Psoas muscle (tissue), 8 donors: ENCODE measurements at places on chromosomes 7 and 10.

- DNase-seq = no peak
Measured at GRCh38 chr10:125521721-125522680, 161.0 kb downstream of the TEX36 start.

DNA sequence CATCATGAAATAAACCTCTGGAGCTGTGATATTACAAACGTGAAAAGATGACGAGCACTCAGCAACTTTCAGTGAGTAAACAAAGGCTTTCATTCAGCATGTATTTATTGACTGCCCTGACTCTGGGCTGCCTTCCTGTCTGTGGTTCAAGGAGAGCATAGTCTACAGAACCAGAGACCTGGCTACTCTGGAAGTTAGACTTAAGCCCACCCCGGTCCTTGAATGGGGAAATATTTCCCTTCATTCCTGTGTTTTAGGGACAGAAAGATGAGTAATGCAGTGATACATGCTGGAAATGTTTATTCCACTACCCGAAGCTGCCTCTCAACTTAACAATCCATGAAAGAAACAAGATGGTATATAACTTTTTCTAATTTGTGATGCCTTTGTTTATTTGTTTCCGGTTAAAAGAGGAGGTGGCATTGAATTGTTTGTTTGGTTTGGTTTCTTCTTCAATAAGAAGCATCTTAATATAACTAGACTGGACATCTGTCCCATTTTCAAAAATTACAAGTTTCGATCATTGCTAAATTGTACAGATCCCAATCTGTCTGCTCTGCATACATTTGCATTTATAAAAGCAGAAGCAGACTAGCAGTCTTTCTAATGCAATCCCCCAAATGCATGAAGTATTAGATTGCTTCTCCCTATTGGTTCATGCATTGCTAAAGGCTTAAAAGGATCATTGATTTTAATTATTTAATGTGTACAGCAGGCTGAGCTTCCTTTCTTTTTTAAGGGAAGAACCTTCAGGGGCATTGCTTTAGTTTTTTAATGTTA lies 57.7 kb downstream of the TRUB1 start:
- no peak for DNase-seq

GRCh38 chr10:57921140-57921539 lies 346.6 kb downstream of the IPMK start:
- DNase-seq = no peak

DNA sequence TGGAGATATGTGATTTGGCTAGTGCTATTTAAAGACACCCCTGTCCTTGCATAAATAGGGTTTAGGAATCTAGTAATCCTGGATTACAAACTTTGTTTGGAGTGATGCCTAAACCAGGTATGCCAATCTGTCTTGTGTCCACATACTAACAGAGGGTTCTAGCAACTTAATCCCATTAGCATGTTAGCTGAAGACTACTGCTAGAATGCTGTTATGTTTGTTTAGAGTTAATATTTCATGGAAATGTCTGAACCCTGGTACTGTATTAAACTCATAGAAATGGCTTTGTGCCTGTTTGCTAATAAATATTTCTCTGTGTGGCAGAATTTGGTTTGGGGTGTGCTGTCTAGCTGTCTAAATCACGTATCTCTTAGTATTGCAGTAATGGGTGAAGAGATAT lies 150.8 kb downstream of the PFKFB3 start:
- no peak for DNase-seq

DNA sequence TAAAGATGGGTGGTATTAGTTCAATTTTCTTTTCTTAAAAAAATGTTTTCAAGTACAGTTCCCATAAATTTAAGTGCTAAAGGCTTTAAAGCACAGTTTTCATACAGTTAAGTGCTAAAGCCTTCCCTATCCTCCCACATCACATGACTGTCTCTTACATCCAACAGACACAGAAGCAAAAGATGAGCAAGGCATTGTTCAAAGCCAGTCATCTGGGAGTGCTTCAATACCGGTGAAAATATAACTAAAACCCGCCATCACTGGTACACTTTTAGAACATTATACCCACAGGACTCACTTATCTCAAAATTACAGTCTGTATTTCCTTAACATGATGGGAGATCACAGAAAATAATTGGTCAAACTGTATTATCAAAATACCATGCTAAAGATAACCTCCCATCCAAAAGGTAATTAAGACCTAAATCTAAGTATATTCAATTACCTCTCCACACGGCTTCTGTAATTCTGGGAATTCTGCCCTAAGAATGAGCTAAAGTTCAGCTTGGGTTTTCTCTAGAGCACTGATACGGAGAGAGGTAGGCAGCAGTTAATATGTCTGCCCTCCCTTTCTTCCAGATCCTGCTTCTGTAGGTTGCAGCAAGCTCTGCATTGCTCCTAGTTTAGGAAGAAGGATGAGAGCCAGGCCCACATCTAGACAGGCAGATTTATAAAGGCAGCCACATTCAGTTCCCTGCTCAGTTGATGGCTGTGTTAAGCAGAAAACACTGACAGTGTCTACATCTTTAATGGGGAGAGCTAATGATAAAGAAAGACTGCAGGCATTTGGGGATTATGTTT lies 474.8 kb upstream of the PFKP start:
- DNase-seq = no peak

- DNase-seq = no peak
Measured at GRCh38 chr7:90804370-90804769, 208.2 kb downstream of the CDK14 start.

DNA sequence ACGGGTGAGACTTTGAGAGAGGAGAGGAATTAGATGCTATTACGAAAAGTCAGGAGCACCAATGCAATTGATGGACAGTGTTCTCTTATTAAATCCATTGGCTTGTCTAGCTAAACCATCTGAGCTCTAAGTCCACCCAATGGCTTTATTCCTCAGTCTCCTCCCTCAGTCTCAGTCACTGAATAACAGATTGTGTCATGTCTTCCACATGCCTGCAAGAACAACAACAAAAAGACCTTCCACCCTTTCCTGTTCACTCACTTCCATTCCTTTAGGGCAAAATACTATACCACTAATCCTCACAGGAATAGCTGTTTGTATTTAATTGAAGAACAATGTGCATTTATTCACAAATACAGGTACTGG lies 154.8 kb upstream of the LAMB4 start:
- DNase-seq = no peak

GRCh38 chr7:34835901-34836600 lies 178.0 kb downstream of the NPSR1 start:
- DNase-seq = no peak

DNA sequence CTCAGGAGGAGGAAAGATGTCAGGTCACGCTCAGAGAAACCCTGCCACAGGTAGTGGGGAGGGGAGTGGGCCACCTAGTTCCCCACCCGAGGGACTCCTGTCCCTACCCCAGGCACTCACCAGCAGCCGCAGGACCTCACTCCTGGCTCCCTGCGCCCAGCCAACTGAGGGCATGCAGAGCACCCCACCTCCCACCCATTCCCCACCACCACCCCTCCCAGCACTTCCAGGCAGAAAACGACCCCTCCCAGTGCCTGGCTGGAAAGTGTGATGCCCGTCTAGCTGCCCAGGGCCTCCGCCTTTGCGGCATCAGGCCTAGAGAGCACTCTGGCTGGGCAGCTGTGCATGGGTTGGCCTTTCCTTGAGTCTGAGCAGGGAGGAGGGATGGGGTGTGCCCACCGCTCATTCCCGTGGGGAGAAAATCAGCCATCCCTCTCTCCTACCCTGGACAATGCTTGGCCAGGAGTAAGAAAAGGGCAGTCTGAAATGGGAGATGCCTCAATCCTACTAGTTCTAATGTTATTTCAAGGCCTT lies 1.3 kb downstream of the C10orf105 start:
- DNase-seq = no peak

DNA sequence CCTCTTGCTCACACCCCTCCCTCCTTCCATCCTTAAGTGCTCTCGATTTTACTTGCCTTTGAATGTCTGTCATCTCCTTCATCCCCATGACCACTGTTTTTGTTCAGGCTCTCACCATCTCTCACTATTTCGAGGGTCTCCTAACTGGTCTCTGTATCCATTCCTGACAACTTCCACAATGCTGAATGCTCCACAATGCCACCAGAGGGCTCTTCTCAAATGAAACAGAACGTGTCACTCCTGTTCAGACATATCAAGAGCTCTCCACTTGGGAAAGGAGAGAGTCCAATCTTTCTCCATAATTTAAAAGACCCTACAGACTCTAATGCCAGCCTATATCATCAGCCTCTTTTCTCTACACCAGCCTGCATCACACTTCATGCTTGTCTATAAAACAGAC lies 9.0 kb upstream of the SLC13A1 start:
- no peak for DNase-seq

GRCh38 chr7:135508883-135509588 lies 866 bp downstream of the CNOT4 start:
- DNase-seq = no peak

- peak; percentile 82 for DNase-seq
Measured at GRCh38 chr10:129971381-129972144, 7.5 kb upstream of the EBF3 start.

DNA sequence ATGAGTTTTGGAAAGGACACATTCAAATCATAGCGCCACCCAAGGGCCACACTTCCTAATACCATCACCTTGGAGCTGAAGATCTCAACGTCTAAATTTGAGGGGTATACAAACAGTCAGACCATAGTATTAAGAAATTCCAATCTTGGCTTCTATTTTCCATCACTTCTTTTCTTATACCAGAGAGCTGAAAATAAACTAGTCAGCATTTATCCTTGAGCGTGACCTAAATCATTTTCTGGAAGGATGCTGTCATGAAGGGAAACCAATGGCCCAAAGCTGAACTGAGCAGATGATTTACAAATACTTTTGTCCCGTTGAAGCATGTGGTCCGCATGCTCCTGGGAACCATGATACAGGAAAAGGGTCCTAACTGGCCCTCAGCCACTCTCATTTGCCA lies 921.9 kb downstream of the CCSER2 start:
- DNase-seq = no peak

DNA sequence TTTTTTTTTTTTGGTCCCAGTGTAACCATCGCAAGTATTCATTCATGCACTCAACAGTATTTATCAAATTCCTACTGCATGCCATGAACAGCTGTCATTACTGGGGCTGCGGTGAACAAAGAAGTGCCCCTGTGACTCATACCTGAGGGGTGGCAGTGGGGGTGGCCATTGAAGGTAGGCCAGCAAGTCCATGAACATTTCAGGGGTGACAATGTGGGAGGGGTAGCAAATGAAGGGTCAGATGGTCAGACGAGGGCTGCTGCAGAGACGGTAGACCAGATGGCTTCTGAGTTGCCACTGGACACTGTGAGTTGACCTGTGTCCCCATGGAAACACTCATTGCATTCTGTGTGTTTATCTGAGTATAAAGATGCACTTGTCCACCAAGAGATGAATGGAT lies 92.5 kb upstream of the PITRM1 start:
- DNase-seq = no peak

- no peak for DNase-seq
Measured at GRCh38 chr10:58030208-58030607, 237.5 kb downstream of the IPMK start.
